ENCODE measurements at places on chromosomes 12 and 14. TPM values are rescaled to one million over a fixed set of nuclear protein-coding genes. Genes with fewer than 3 reads are reported as not detected.

GRCh38 chr12:24228371-24228770 is 278.9 kb upstream of the SOX5 start:
- DNase-seq, result no peak

- no peak for DNase-seq
Observed at GRCh38 chr12:130955238-130955816, 1.6 kb downstream of the ADGRD1 start.

DNA sequence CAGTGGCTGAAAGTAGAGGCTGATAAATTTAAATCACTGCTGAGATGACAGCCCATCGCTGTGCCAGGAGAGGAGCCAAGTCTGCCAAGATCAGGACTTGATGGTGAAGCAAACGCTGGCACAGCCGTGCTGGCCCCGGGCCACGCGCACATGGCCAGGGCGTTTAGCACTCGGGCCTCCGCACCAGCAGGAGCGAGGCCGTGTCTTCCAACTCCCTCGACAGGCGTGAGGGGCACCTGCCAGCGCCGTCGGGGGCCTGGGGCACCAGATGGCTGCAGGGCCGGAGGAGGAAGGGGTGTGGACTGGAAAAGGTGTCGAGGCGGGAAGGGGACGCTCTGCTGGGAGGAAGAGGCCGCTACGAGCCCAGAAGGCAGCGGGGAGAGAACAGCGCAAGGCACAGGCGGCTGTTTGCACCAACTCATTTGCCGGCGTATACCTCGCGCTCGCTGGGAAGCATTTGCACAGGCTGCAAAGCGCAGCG is 29.5 kb downstream of the RIMBP2 start:
- no peak for DNase-seq

DNA sequence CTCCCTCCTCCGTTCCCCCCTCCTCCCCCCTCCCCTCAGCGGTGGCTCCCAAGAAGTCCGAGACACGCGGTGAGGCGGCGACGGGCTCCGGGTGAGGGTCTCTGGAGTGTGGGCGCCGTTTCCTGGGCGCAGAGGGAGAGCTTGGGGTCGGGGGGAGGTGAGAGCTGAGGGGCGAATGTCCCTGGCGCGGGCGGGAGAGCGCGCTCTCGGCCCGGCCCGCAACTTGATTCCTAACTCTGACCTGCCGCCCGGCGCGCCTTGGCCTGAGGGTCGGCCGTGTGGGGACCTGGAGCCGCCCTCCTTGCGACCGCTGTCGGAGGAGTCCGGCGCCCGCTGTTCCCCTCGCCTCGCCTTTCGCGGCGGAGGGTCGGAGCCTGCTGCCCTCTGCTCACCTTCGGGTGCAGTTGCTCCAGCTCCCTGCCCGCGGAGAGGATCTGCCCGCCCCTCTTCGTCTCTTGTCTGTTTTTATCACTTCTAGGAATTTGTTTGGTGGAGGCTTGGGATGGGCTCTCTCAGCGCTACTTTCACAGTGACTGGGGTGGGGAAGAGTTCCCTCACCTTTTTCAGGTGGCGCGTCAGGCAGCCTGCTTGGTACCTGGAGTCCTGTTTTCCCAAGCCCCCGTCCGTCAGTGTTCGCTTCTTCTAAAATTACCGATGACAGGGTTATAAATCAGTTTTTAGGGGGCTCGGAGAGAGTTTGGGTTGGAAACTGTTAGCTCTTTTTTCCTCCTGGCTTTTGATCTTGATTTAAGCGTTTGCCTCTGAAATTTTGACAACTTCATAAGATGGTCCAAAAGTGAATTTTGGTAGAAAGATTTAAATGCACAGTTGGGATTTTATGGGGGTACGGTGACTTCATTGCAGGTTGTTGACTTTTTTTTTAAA is 495 bp downstream of the ADIPOR2 start:
- no peak for DNase-seq

GRCh38 chr12:119115296-119115905 is 63.3 kb upstream of the HSPB8 start:
- DNase-seq, result no peak

GRCh38 chr14:26839481-26839880 is 241.6 kb upstream of the NOVA1 start:
- no peak for DNase-seq

DAZAP2 gene
- 140 TPM for total RNA-seq

All from ovary (tissue), 10 donors.